ENCODE measurements at places on chromosomes 5 and 9.

GRCh38 chr5:81650987-81651386 lies 99.9 kb downstream of the SSBP2 start:
- H3K4me3 ChIP-seq: no peak overlapping the region
- no peaks in the 10 kb centered on the region for H3K36me3 ChIP-seq
- H3K27ac ChIP-seq: no peak overlapping the region
- peaks cover 3% of the 10 kb centered on the region for H3K4me1 ChIP-seq
- H3K27me3 ChIP-seq: no peaks in the 10 kb centered on the region

- H3K27ac ChIP-seq: no peak overlapping the region
- no peaks in the 10 kb centered on the region for H3K27me3 ChIP-seq
- H3K4me1 ChIP-seq: no peaks in the 10 kb centered on the region
- no peak overlapping the region for H3K4me3 ChIP-seq
- no peaks in the 10 kb centered on the region for H3K36me3 ChIP-seq
Measured at GRCh38 chr5:138579517-138579863, 4.3 kb upstream of the HSPA9 start.

DNA sequence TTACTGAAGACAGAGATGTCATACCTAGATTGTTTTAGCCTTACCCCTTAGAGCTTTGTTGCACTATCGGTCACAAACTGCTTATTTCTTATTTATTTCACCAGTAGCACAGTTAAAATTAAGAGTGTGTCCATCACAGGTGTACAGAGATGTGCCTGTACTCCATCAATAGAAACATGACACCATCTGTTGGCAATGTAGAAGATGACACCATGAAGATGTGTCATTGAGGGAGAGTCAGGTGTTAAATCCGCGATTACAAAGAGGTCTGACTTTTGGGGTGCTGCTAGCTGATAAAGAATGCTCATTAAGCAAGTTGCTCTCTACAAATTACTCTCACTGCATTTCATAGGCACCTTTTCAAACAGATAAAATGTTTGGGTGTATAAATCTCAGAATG lies 164.4 kb downstream of the SMARCA2 start:
- H3K27ac ChIP-seq: no peak overlapping the region
- no peak overlapping the region for H3K4me3 ChIP-seq
- no peaks in the 10 kb centered on the region for H3K4me1 ChIP-seq
- no peaks in the 10 kb centered on the region for H3K36me3 ChIP-seq
- no peaks in the 10 kb centered on the region for H3K27me3 ChIP-seq

GRCh38 chr9:98450496-98450895 lies 195.0 kb upstream of the TBC1D2 start:
- no peaks in the 10 kb centered on the region for H3K36me3 ChIP-seq
- no peak for DNase-seq
- H3K4me3 ChIP-seq: no peak overlapping the region
- no peaks in the 10 kb centered on the region for H3K4me1 ChIP-seq
- no peaks in the 10 kb centered on the region for H3K27me3 ChIP-seq

GRCh38 chr5:130528474-130528873 lies 624.2 kb downstream of the CHSY3 start:
- DNase-seq: no peak
- H3K27ac ChIP-seq: no peak overlapping the region
- no peaks in the 10 kb centered on the region for H3K4me1 ChIP-seq

- no peaks in the 10 kb centered on the region for H3K27me3 ChIP-seq
- H3K4me3 ChIP-seq: no peak overlapping the region
- no peak for DNase-seq
- no peaks in the 10 kb centered on the region for H3K36me3 ChIP-seq
- H3K27ac ChIP-seq: peak overlapping the region; percentile 84
Measured at GRCh38 chr5:14674983-14675854, 10.7 kb downstream of the OTULIN start.

GRCh38 chr5:39631958-39632357 lies 207.2 kb upstream of the DAB2 start:
- H3K27ac ChIP-seq: no peak overlapping the region
- H3K27me3 ChIP-seq: peaks cover 2% of the 10 kb centered on the region
- H3K4me3 ChIP-seq: no peak overlapping the region

DNA sequence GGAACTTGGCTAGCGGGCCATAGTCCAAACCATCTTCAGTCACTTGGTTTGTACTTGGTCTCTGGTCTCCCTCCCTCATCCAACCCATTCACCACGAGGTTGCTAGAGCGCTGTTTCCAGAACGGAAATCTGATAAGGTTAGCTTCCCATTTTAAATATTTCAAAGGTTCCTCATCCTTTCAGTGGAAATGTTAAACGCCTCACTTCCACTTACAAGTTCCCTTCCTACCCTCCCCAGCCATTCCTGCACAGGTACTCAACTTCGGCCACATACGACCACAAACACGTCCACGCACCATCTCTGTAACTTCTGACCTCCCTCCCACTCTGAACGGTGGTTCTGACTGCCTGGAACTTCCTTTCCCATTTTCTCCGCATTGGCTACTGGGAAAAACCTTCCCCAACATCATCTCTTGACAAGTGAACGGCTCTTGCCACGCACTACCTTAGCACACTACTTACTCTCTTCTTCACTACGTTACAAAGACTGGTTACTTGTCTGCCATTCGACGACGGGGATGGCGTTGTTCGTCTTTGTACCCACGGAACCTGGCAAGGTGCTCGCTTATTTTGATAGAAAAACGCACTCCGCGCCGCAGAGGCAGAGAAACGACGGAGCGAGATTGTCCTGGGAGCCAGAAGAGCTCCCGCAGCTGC lies 629 bp downstream of the CCNH start:
- peak overlapping the region; percentile 31 for H3K27ac ChIP-seq
- H3K27me3 ChIP-seq: no peaks in the 10 kb centered on the region
- peak; percentile 51 for DNase-seq
- H3K36me3 ChIP-seq: no peaks in the 10 kb centered on the region

- H3K27ac ChIP-seq: no peak overlapping the region
- no peak for DNase-seq
- H3K4me1 ChIP-seq: peaks cover 2% of the 10 kb centered on the region
- H3K4me3 ChIP-seq: no peak overlapping the region
- H3K27me3 ChIP-seq: no peaks in the 10 kb centered on the region
- no peaks in the 10 kb centered on the region for H3K36me3 ChIP-seq
Measured at GRCh38 chr5:137304226-137304874, 194.8 kb downstream of the SPOCK1 start.

DNA sequence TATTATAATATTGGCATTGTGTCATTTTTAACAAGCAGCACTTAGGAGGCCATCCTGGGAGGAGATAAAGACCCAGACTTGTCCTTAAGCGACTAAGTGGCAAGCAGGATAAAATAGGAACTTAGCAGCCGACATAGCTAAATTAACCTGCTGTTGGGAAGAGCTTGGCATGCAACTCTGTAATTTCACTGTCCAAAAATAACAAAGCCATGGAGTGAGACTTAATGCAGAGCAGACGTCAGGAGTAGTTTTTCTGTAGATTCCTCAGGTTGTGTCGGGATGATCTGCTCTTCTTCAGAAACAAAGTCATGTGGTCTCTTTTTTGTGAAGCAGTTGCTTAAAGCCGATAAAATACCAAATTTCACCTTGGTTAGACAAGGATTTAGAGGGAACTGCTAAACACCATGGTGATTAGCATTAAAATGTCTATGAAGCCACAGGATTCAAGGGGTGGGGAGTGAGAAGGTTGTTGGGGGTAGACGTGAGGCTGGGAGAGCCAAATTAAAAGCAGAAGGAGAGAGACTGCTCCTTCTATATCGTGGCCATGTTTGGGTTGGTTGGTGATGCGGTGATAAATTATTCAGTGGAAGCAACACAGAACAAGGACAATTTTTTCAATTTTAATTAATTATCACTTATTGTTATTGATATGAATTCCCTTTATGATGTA lies 303.0 kb downstream of the CSNK1G3 start:
- no peak overlapping the region for H3K4me3 ChIP-seq
- no peaks in the 10 kb centered on the region for H3K27me3 ChIP-seq
- H3K4me1 ChIP-seq: no peaks in the 10 kb centered on the region
- H3K27ac ChIP-seq: no peak overlapping the region

- H3K4me1 ChIP-seq: no peaks in the 10 kb centered on the region
- H3K27ac ChIP-seq: no peak overlapping the region
- no peak for DNase-seq
- H3K4me3 ChIP-seq: no peak overlapping the region
- no peaks in the 10 kb centered on the region for H3K27me3 ChIP-seq
Measured at GRCh38 chr9:71549023-71549422, 219.3 kb downstream of the CEMIP2 start.

- no peaks in the 10 kb centered on the region for H3K27me3 ChIP-seq
- no peak overlapping the region for H3K4me3 ChIP-seq
- no peaks in the 10 kb centered on the region for H3K36me3 ChIP-seq
- H3K27ac ChIP-seq: no peak overlapping the region
- no peaks in the 10 kb centered on the region for H3K4me1 ChIP-seq
Measured at GRCh38 chr5:178145965-178146820, 7.5 kb downstream of the NHP2 start.

DNA sequence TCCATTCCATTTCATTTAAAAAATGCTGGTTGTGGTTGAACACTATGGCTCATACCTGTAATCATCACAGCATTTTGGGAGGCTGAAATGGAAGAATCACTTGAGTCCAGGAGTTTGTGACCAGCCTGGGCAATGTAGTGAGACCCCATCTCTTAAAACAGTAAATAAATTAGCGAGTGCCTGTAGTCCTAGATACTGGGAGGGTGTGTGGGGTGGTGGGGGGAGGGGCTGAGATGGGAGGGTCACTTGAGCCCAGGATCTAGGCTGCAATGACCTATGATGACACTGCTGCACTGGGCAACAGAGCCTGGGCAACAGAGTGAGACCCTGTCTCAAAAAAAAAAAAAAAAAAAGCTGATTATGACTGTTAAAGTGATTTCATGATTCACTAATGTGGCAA lies 29.1 kb downstream of the DDX46 start:
- H3K4me1 ChIP-seq: no peaks in the 10 kb centered on the region
- no peak overlapping the region for H3K27ac ChIP-seq
- no peaks in the 10 kb centered on the region for H3K36me3 ChIP-seq
- DNase-seq: no peak
- H3K27me3 ChIP-seq: no peaks in the 10 kb centered on the region
- H3K4me3 ChIP-seq: no peak overlapping the region

DNA sequence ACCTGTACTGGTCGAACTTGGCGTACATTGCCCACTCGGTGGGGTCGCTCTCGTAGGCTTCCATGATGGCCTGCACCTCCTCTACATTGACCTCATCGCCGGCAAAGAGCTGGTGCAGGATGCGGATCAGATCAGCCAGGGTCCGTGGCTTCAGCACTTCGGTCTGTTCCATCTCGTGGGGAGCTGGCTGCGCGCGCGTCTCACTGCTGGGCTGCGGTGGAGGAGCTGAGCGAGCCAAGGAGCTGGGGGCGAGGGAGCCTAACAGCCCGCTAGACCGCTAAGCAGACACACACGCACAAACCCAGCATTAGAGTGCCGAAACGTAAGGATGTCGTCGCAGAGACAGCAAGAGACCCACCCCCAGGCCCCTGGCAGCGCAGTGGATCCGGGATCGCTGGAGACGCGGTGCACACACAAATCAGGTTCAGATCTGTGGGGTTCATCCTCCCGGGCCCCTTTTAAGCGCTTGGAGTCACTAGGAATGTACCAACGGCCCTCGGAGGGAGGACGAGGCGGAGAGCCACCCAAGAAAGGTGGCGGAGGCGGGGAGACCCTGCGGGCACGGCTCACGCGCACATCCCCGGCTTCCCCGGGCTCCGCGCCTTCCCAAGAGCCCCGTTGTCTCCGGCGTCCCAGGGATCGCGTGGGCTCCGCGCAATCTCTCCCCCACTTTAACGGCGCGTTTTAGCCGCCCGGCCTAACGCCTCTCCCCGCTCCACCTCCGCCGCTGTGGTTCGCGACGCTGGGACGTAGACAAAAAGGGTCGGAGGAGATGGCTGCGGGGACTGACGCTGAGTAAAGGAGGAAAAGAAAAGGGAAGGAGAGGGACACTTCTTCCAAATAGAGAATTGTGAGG lies at the start of gene CDO1:
TSS of gene CDO1 (minus strand) at position 434 of the 856 bp plus-strand sequence. CDS start at position 172, 262 bp downstream.
- H3K4me1 ChIP-seq: peaks cover 6% of the 10 kb centered on the region
- H3K36me3 ChIP-seq: no peaks in the 10 kb centered on the region
- peak within 1 kb of the TSS; percentile 80 for H3K27ac ChIP-seq
- no peaks in the 10 kb centered on the region for H3K27me3 ChIP-seq
- peak within 1 kb of the TSS; percentile 65 for H3K4me3 ChIP-seq

DNA sequence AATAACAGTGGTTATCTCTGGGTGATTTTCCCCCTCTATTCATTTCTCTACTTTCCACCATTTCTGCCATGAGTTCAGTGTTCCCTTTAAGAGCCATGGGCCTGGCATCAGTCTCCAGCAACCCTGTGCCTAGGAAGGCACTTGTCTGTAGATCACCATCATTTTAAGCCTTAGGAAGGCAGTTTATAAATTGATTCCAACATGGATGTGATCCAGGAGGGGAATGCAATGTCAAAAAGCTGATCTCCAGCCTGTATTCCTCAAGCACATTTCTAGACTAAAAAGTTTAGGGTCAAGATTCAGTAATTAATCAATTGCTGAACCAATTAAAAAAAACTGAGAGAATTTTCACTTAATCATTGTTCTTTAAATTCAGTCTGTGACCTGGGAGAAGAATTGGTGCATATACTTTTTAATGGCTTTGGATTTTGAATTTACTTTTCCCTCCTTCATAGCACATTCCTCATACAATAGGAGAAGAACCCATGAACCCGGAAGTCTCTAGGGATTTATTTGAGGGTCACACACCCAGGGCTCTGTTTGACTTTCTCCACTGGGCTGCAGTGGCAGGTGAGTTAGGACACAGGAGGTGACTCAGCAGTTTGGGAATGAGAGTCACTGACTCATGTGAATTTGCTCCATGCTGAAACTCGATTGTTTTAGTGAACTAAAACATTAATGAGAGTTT lies 6.1 kb upstream of the ERMP1 start:
- no peak for DNase-seq
- no peaks in the 10 kb centered on the region for H3K36me3 ChIP-seq
- no peak overlapping the region for H3K4me3 ChIP-seq
- no peaks in the 10 kb centered on the region for H3K4me1 ChIP-seq

DNA sequence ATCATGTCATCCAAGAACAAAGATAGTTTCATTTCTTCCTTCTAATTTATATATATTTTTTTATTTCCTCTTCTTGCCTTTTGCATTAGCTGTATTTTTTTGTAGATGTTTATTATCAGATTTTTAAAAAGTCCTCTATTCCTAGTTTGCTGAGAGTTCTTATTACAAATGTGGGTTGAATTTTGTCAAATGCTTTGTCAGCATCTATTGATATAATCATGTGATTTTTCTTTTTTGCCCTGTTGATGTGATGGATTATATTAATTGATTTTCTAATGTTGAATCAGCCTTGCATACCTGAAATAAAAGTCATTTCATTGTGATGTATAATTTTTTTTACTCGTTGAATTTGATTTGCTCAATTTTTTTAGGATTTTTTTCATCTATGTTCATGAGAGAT lies 46.9 kb downstream of the FOXB2 start:
- H3K36me3 ChIP-seq: no peaks in the 10 kb centered on the region
- H3K27ac ChIP-seq: no peak overlapping the region
- H3K4me3 ChIP-seq: no peak overlapping the region
- no peak for DNase-seq
- no peaks in the 10 kb centered on the region for H3K4me1 ChIP-seq
- no peaks in the 10 kb centered on the region for H3K27me3 ChIP-seq

DNA sequence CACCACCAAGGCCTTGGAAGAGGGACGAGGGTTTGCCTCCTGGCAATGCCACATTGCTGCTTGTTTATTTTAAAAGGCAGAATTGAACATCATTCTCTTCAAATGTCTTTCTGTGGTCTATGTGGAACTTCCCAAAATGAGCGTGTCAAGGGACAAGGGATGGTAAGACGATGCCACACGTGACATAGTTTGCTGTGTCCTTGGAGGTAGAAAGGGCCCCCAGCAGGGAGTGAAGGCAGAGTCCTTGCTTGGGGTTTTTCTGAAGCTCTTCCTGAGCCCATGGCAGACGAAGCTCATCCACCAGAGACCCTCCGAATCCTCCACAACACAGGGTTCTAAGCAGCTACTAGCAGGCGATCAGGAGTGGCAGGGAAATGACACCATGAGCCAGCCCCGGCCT lies 28.3 kb downstream of the PRRX2 start:
- peaks cover 4% of the 10 kb centered on the region for H3K4me1 ChIP-seq
- H3K4me3 ChIP-seq: no peak overlapping the region
- no peak for DNase-seq
- no peaks in the 10 kb centered on the region for H3K27me3 ChIP-seq
- H3K36me3 ChIP-seq: no peaks in the 10 kb centered on the region
